CD4-positive, alpha-beta T cell treated with Interleukin-15 for 4 hours (primary cell): ENCODE measurements at places on chromosomes 2 and 18.

- no peak for DNase-seq
Observed at GRCh38 chr2:171409436-171409971, 24.3 kb downstream of the METTL8 start.

- DNase-seq = no peak
Observed at GRCh38 chr2:119760237-119760955, 674 bp downstream of the PTPN4 start.

- no peak for DNase-seq
Observed at GRCh38 chr2:37875403-37875906, 49.6 kb upstream of the RMDN2 start.

DNA sequence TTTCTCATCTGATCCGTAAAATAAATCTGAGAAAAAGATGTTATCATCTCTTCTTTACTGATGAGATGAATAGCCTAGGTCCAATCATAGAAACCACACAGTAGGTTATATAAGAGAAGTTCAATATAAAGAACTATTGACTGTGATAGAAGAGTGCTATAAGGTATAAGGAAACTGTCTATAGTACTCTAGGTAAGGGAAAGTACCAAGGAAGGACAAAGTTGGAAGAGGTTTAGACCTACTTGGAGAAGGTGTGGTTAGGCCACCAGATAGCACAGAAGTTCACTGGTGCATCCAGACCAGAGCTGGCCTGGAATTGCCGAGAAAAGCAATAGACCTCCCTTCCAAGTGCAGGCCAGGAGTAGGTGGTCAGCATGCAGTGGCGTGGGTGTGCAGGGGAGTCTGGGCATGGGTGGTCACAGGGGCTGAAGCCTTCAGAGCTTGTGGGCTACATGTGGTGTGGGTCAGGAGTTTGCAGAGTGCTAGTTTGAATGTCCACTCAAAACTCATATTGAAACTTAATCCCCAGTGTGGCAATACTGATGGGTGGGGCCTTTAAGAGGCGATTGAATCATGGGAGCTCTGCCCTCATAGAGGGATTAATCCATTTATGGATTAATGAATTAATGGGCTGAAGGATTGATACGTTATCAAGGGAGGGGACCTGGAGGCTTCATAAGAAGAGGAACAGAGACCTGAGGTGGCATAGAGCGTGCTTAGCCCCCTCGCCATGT lies 86.3 kb downstream of the ALPK2 start:
- no peak for DNase-seq

DNA sequence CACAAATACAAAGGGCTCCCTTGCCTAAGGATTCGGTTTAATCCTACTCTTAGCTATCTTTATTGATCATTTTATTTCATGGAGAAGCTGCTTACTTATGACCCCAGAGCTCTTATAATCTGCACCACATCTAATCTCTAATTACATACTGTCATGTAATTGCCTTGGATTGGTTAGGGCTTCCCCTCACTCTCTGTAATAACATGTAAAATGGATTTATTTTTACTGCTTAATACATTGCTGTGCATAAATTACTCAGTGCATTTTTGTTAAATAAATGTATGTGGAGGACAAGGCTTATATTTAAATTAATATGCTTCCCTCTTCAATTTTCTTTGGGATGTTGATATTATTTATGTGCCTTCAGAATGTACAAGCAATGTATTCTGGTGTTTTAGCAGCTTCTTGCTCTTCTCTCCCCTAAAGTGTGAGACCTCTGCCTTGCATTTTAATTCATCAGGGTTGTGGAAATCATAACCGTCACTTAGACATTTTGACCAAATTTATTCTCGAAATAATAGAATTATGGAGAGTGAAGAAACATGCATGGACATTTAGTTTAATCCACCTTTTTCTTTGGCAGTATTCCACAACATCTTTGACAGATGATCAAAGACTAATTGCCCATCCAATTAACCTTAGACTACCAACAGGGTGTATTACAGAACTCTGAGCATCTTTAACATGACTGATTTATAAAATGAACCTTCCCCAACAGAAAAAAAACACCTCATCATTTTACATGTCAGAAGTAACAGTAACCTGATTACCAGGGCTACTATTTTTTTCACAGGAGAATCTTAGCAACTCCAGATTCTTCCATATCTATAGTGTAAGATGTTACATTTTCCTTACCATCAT lies 692.6 kb downstream of the LRRTM4 start:
- no peak for DNase-seq

DNA sequence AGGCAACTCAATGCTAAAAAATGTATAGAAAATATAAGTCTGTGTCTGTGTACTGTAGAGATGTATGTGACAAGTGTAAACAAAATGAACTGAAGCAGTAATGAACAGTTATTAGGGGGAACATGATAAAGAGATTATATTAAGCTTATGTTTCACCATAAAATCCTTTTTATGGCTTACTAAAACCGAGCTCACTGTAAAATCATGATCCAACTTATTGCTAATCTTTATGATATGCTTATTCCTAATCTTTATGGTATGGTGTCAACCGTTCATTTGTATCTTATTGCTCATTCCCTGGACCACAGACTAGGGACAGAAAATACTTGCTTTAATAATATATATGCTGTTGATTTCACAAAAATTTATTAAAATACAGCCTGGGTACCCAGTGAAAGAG lies 62.1 kb downstream of the TNFRSF11A start:
- DNase-seq = no peak

- DNase-seq = no peak
Observed at GRCh38 chr18:46429130-46429529, 227.9 kb downstream of the LOXHD1 start.

- no peak for DNase-seq
Observed at GRCh38 chr2:231312066-231312465, 83.4 kb upstream of the B3GNT7 start.

DNA sequence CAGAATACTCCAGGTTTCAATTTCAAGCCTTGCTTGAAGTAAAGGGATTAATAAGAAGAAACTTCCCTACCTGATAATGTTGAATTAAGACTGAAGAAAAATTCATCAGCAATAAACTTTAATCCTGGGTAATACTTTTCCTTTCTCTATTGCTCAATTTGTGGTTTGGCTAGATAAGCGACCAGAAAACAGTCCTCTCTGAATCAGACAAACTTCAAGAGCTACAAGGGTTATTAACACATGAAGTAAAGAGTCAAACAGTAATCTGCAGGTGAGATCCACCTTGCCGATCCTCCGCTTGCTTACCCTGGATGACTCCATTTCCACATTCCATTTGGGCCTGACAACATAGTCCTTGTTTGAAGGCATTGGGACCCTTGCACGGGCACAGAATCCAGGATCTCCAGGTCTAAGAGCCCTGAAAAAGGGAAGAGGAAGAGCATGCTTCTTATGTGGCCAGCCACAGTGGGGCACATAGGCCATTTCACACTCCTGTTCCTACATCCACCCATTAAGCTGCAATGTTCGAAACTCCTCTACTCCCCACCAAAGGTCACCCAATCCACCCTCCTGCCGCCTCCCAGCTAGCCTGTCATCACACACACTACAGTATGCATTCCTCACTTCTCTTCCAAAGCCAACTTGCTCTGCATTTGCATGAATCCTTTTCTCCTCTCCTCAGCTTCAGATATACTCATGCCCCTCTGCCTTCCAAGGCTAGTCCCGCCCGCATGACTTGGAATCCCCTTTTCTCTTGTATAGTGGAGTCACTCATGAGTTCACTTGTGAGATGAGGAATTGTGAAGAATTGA lies 39.8 kb downstream of the IWS1 start:
- DNase-seq = no peak

GRCh38 chr2:241051578-241052487 lies 50.3 kb downstream of the MTERF4 start:
- DNase-seq = no peak

GRCh38 chr18:41814651-41815050 lies 140.4 kb upstream of the PIK3C3 start:
- no peak for DNase-seq

DNA sequence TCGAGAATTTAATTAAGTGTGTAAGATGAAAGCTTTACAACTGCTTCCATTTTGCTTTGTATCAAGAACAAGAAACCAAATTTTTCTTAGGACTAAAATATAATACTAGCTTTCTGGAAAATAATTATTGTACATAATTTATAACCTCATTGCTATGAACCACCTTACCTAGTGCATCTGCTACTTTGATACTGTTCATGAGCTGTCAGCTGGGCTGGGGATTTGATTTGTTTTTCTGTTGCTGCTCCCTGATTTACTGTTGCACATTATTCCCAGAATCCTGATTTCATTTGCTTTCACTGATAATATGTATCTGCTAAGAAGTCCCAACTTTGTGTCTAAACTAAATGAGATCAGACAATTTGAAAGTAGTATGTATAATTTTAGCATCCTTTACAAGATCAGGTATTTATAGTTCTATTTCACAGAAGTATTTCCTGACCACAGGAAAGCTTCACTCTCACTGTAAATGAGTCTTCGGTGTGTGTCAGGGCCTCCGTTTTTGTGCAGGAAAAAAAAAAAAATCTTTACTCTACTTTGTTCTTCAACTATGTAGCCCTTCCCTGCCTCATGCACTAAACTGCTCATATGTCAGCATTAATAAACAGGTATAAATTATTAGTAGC lies 105.6 kb upstream of the CCDC150 start:
- no peak for DNase-seq

GRCh38 chr18:68623342-68623741 lies 91.6 kb downstream of the TMX3 start:
- DNase-seq = peak; percentile 7

DNA sequence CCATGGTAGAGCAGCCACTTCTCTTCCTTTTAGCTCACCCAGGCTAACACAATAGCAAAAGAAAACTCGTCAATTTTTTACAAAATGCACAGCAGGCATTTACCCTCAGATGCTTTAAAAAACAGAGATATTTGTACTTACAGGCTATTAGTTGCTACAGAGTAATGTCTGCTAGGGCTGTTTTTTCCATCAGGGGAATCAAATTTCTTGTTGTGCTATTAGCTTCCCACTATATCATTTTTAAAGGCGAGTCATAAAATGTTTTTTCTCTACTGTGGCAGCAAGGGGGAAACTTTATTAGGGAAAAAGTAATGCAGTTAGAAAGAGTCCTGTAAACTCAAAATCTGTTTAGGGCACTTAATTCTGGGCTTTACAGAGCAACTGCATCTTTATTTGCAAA lies 277.9 kb upstream of the THSD7B start:
- no peak for DNase-seq

- no peak for DNase-seq
Observed at GRCh38 chr2:19205983-19206533, 152.4 kb downstream of the OSR1 start.

DNA sequence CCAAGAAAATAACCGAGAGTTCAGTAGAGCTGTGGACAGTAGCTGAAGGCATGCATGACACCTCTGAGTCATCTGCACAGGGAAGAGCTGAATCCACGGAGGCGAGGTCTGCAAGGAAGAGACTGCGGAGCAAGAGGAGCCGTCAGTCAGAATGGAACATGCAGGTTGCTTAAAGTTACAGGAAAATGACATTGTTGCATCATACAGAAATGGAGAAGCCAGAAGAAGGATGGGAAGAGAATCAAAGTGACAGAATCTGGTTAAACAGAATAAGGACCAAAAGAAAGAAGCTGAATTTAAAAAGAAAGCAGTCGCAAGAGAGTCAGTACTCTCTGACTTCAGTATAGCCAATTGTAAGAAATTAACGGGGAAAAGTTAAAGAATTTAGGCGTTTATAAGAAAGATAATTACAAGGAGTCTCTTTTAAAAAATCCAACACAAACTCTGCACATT lies 533.8 kb downstream of the ADCYAP1 start:
- DNase-seq = no peak

DNA sequence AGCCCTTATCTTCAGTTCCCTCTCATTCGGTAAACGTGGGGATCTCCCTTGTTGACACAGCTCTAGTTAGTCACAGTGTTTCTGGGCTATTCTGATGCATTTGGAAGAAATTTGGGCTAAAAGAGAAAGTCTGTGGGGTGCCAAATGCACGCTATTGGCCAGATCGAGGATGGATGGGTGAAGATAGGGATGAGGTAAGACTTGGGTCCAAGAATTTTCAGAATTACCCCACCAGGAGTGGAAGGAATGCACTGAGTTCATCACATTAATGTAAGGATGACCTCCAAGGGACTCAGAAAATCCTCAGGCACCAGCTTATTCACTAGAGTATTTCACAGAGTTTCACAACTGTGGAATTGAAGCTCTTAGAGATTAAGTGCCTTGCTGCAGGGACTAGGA lies 49.3 kb downstream of the NRP2 start:
- DNase-seq = no peak

GRCh38 chr2:43927442-43927841 lies 68.3 kb downstream of the LRPPRC start:
- no peak for DNase-seq

DNA sequence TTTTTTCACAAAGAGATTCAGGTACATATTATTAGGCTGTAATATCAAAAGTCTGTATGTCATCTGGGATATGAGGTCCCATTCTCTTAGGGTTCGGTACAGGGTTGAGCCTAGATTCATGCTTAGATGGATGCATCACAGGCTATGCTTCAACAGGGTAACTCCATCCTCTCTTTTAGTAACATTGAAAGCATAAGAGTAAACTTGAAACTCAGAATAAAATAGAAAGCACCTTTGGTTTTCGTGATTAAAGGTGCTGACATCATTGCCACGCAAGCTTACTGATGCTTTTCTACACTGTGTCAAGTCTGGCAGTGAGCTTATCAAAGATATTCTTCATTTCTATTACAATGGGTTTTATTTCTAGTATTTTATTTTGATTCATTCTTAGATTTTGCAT lies 419.1 kb upstream of the DSEL start:
- no peak for DNase-seq

- DNase-seq = no peak
Observed at GRCh38 chr2:191226196-191226595, 19.0 kb upstream of the MYO1B start.

DNA sequence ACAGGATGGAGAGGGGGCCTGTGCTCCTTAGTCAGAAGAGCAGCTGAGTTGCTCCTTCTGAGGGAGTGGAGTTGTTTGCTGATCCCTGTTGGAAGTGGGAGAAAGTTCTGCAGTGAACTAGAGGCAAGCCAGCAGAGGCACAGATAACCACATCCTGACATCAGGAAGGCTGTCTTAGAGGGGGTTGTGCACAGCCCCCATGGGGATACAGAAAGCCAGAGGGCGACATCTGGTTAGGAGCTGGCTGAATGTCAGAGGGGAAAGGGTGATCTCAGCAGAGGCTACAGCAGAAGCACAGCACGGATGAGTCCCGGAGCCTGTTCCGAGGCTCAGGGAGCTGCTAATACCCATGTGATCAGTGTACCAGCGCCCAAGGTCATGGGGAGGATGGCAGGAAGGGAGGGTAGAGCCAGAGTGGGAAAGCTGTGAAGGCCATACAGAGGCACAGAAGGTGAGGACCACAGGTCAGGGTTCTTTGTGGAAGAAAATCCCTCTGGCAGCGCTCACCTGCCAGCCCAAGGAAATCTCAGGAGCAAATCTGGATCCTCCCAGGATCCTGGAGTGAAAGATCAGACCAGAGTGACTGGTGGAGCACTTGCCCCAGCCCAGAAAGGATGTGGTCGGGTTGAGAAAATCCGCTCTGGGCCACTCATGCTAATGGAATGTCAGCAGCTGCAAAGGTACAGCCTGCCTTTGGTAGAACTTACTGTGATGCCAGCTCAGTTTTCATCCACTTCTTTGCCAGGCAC lies 111.8 kb downstream of the STPG4 start:
- DNase-seq = no peak

GRCh38 chr2:19043893-19044292 lies 314.5 kb downstream of the OSR1 start:
- DNase-seq = no peak
